ENCODE measurements at places on chromosomes 2 and 18. TPM values are rescaled to one million over a fixed set of nuclear protein-coding genes. Genes with fewer than 3 reads are reported as not detected.
A peak's percentile ranks its signal among the peaks of the same experiment; 100 is the strongest.

GRCh38 chr2:43075811-43076585, 150.4 kb downstream of the ZFP36L2 start:
- no peaks in the 10 kb centered on the region for H3K27me3 ChIP-seq
- peaks cover 38% of the 10 kb centered on the region for H3K4me1 ChIP-seq
- no peak overlapping the region for H3K4me3 ChIP-seq
- H3K27ac ChIP-seq = peak overlapping the region; percentile 67
- H3K36me3 ChIP-seq = no peaks in the 10 kb centered on the region

GRCh38 chr2:190882411-190882766, 1.8 kb downstream of the GLS start:
- H3K36me3 ChIP-seq = no peaks in the 10 kb centered on the region
- no peaks in the 10 kb centered on the region for H3K27me3 ChIP-seq
- peak overlapping the region; percentile 95 for H3K27ac ChIP-seq

GRCh38 chr2:1132328-1132969, 181.8 kb downstream of the SNTG2 start:
- DNase-seq = no peak
- H3K4me1 ChIP-seq = peaks cover 18% of the 10 kb centered on the region
- no peak overlapping the region for H3K27ac ChIP-seq
- H3K27me3 ChIP-seq = no peaks in the 10 kb centered on the region

GRCh38 chr2:109174214-109174613, 45.2 kb downstream of the SH3RF3 start:
- H3K4me1 ChIP-seq = peaks cover 51% of the 10 kb centered on the region
- H3K4me3 ChIP-seq = peak overlapping the region; percentile 66
- H3K36me3 ChIP-seq = peaks cover 1% of the 10 kb centered on the region
- no peaks in the 10 kb centered on the region for H3K27me3 ChIP-seq
- H3K27ac ChIP-seq = peak overlapping the region; percentile 70

TEKT4 gene
- total RNA-seq = not detected

PTH2R gene
- not detected for total RNA-seq

REG3A gene
- total RNA-seq = not detected

KCNE4 gene
- total RNA-seq = not detected

MROH2A gene
- total RNA-seq = not detected
